Thyroid gland (tissue), 4 donors: ENCODE measurements at places on chromosomes 11 and 22. TPM values are rescaled to one million over a fixed set of nuclear protein-coding genes. Genes with fewer than 3 reads are reported as not detected.

GRCh38 chr11:34305193-34305592, 52.6 kb downstream of the ABTB2 start:
- no peak overlapping the region for H3K27ac ChIP-seq
- H3K4me1 ChIP-seq, result peaks cover 18% of the 10 kb centered on the region
- no peaks in the 10 kb centered on the region for H3K36me3 ChIP-seq
- H3K27me3 ChIP-seq, result no peaks in the 10 kb centered on the region
- DNase-seq, result no peak
- no peak overlapping the region for H3K4me3 ChIP-seq

The NAT10 gene
- 25.9 TPM for total RNA-seq

DNA sequence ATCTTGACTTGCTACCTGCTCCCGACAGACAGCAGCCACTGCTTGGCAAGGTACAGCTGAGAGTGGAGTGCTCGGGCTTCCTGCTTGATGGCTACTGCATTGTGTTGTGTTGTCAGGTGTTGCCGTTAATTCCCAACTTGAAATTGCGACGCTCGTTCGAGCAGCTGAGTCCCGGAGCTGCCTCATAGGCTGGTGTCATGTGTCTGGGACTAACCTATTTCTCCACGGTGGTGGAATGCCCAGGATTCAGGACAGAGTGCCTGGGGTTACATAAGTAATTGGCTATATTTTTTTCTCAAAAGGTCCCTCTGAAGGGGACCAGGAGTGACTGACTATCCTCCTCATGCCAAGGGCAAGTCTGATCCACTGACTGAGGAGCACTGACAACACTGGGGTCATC, 18.5 kb downstream of the COMMD9 start:
- H3K4me3 ChIP-seq, result no peak overlapping the region
- H3K4me1 ChIP-seq, result no peaks in the 10 kb centered on the region
- H3K27ac ChIP-seq, result no peak overlapping the region
- no peaks in the 10 kb centered on the region for H3K27me3 ChIP-seq

- no peak for DNase-seq
- H3K4me3 ChIP-seq, result no peak overlapping the region
- no peak overlapping the region for H3K27ac ChIP-seq
- no peaks in the 10 kb centered on the region for H3K4me1 ChIP-seq
- no peaks in the 10 kb centered on the region for H3K27me3 ChIP-seq
- no peaks in the 10 kb centered on the region for H3K36me3 ChIP-seq
Observed at GRCh38 chr11:92837595-92837994, 131.9 kb upstream of the MTNR1B start.

- no peaks in the 10 kb centered on the region for H3K27me3 ChIP-seq
- H3K4me1 ChIP-seq, result peaks cover 12% of the 10 kb centered on the region
- H3K36me3 ChIP-seq, result peaks cover 4% of the 10 kb centered on the region
- no peak overlapping the region for H3K27ac ChIP-seq
Observed at GRCh38 chr11:107562647-107563208, 2.8 kb downstream of the ALKBH8 start.

DNA sequence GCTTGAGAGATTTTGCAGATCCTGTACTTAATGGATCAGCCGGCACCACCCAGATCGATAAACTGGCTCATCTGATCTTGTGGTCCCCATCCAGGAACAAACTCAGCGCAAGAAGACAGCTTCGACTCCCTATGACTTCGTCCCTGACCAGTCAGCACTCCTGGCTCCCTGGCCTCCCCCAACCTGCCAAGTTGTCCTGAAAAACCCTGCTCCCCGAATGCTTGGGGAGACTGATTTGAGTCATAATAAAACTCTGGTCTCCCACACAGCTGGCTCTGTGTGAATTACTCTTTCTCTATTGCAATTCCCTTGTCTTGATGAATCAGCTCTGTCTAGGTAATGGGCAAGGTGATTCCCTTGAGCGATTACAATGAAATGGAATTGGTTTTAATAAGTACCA, 29.5 kb downstream of the OR2AG2 start:
- H3K27me3 ChIP-seq, result no peaks in the 10 kb centered on the region
- no peak for DNase-seq
- no peaks in the 10 kb centered on the region for H3K4me1 ChIP-seq

DNA sequence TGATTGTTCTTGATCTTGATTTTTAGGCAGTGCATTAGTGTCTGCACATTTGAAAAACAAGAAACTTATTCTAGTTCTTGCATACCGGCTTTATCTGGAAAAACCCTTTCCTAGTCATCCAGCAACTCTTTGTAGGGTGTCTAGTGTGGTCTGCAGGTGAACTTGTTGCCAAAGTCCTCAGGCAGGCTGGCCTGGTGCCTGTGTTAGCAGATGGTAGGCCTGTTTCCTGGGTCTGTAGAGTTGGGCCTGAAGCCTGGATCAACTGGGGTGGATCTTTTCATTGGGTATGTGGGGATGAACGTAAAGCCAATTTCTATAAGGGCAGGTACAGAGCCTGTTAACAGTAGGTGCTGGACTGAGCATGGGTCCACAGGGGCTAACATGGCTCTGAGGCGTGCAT, 5.6 kb upstream of the GLYATL1 start:
- H3K27me3 ChIP-seq, result no peaks in the 10 kb centered on the region
- no peak for DNase-seq
- H3K4me3 ChIP-seq, result no peak overlapping the region
- no peaks in the 10 kb centered on the region for H3K4me1 ChIP-seq

GRCh38 chr22:32874385-32874784, 72.9 kb downstream of the TIMP3 start:
- H3K27me3 ChIP-seq, result no peaks in the 10 kb centered on the region
- no peak overlapping the region for H3K4me3 ChIP-seq
- no peaks in the 10 kb centered on the region for H3K36me3 ChIP-seq
- no peaks in the 10 kb centered on the region for H3K4me1 ChIP-seq
- H3K27ac ChIP-seq, result no peak overlapping the region
